Stimulated activated CD4-positive, alpha-beta T cell treated with anti-CD3 and anti-CD28 coated beads, Interleukin-12 subunit alpha, Interleukin-12 subunit beta, amount 100 ng/mL, for 48 hours (primary cell): ENCODE measurements at places on chromosomes 12 and 14.

GRCh38 chr12:27747111-27747820 is 32.8 kb upstream of the KLHL42 start:
- DNase-seq: no peak

DNA sequence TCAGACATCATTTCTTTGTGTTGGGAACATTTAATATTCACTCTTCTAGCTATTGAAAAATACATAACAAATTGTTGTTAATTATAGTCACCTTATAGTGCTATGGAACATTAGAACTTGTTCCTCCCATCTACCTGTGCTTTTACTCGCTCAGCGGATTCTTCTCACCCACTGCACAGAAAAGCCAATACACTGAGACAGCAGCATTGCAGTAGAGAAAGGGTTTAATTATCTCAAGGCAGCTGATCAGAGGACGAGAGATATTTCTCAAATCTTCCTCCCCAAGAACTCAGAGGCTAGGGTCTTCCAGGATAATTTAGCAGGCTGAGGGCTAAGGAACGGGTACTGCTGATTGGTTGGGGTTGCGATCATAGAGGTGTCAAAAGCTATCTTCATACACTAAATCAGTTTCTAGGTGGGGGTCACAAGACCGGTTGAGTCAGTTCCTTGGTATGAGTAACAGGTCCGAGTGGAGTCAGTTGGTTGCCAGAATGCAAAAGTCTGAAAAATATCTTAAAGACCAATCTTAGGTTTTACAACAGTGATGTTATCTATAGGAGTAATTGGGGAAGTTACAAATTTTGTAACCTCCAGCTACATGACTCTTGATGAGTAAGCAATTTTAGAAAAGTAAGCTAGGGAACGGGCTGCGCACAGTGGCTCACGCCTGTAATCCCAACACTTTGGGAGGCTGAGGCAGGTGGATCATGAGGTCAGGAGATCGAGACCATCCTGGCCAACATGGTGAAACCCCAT is 173.1 kb downstream of the FBXL14 start:
- DNase-seq: no peak

DNA sequence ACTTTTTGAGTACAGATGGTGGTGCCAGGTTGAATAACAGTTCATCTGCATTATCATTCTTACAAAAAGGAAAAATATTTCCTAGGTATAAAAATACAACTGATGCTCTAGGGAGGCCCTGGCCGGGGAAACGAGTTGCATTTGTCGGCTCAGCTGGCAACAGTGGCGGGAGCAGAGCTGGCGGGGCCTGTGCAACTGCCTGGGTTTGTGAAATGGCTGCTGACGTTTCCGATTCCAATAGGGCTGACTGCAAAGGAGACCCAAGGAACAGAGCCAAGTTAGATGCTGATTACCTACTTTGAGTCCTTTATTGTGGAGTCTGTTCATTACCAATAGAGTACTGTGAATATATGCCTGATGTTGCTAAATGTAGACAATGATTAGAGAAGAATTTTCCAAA is 25.8 kb upstream of the PHLDA1 start:
- DNase-seq: no peak

- no peak for DNase-seq
These were observed 26.4 kb upstream of the GPR132 start for GRCh38 chr14:105091517-105092170.

- no peak for DNase-seq
These were observed 52.5 kb upstream of the FOXN3 start for GRCh38 chr14:89469210-89470198.

- no peak for DNase-seq
These were observed 7.5 kb downstream of the KLRF2 start for GRCh38 chr12:9888665-9889273.

GRCh38 chr14:49446801-49447200 is 139.4 kb downstream of the RPS29 start:
- DNase-seq: no peak

DNA sequence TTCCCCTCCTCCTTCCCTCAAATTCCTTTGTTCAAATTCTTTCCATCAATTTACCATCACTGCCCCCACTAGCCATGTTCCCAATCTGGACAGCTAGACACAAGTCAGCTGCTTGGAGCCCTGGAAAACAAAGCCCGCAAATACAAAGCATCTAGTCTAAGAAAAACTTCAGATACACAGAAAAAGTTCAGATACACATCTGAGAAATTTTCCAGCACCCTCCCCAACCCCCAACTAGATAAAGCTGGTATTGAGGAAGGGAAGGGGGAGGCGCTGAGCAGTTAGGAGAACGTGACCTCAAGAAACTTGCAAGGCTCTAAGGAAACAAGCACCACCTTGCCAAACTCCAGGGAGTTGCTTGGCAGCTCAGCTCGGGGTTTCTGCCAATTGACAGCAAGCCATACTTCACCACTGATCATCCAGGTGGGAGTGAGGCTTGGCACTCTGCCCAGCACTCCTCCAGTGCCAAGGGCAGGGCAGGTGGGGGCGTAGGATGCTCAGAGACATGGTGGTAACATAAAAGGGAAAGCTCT is 5.1 kb upstream of the CNIH1 start:
- no peak for DNase-seq

DNA sequence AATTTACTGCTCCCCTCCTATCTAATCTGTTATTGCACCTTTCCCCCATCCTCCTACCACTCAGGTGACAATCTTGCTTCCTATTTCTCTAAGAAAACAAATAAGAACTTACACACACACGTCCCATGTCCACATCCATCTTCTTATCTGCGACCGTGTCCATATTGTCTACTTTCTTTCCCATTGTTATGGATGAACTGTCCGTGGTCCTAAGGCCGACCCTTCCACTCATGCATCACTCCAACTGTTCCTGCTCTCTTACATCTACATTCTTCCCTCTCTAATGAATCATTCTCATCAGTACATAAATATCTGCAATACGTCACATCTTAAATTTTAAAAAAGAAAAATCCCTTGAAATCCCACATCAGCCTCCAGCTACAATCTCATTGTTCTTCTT is 30.0 kb downstream of the ZFYVE1 start:
- DNase-seq: no peak

- no peak for DNase-seq
These were observed 10.5 kb upstream of the NID2 start for GRCh38 chr14:52079239-52079959.

DNA sequence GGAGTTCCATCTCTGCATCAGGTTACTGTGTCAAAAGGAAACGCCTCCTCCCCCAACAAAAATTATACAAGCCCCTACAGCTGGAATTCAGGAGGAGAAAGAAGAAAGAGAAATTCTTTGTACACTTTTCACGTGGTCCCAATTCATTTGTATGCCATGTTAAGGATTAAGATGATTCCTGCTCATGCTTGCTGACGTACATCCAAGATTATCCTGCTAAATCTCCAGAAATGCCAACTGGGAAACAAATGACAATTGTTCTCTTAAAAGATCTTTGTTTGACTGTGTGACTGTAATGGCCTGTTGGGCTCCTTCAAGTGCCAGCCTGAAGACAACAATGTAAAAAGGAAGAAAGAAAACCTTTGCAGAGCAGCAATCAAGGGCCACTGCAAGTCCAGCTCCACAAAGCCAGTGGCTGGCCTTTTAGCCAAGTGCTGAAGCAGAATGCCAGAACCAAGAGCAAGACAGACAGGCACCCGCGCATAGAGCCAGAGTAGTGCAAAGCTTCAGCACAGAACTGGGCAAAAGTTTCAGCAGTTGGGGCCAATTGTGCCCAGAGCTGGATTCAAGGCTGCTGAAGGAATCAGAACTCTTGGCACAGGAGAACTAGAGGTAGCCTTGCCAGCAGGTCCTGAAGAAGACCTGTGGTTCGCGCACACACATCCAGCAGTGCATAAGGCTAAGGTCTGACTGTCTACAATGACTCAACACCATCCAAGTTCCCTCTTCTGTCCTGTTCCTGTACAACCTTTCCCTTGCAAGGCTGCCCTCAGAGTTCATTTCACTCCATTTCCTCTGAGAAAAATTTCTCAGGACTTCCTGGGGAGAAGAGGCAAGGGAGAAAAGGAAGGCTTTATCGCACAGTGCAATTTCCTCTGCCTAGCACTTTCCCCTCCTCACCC is 209.7 kb upstream of the BMP4 start:
- DNase-seq: no peak

- no peak for DNase-seq
These were observed 16.8 kb upstream of the TESPA1 start for GRCh38 chr12:55001198-55001868.

DNA sequence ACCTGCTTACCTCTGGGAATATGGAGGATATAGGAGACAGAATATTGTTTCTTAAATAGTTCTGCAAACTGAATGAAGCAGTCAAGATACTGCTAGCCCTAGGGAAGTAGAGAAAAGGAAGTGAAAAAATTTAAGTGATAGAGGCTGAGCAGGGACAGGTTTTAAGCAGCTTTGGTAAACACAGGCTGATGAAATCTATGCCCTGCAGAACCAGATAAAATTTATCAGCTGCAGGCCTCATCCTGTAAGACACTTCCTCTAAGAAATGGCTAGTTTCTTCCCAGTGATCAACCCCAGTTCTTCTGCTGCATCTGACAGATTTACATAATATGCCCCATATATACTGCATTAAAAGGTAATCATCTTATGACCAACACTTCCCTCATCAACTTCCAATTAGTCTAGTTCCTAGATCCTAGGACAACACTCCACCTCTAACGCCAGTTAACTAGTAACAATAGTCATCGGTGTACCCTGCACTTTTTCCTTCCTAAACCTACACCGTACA is 1.3 kb upstream of the ESYT1 start:
- no peak for DNase-seq

GRCh38 chr14:95906591-95906990 is 30.0 kb downstream of the TUNAR start:
- DNase-seq: no peak

DNA sequence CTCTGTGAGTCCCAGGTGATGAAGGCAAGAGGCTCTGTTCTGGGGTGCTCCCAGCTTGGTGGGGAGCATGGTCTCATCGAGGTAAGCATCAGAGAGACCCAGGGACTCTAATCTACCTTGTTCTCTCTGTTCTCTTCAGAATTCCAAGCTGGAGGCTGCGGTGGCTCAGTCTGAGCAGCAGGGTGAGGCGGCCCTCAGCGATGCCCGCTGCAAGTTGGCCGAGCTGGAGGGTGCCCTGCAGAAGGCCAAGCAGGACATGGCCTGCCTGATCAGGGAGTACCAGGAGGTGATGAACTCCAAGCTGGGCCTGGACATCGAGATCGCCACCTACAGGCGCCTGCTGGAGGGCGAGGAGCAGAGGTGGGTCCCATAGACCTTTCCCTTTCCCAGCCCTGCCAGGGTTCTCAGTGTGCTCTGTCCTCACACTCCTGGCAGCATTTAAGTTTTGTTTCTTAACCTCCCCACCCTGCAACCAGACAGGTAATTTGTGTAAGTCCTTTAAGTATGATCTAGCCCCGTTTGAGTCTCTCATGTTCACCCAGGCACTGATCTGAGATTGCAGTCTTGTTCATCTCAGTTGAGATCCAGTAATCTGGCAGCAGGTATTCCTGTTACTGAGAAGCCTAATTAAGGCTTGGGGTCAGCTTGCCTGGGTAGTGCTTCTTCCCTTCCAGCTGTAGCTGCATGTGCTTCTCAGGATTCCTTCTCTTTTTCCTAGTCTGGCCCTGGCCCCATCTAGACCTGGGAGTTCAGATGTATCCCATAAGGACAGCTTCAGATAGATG is 14.8 kb upstream of the KRT81 start:
- DNase-seq: no peak

- no peak for DNase-seq
These were observed 26.6 kb downstream of the NT5DC3 start for GRCh38 chr12:103814436-103814835.

GRCh38 chr12:120012067-120012621 is 23.1 kb downstream of the BICDL1 start:
- peak; percentile 73 for DNase-seq

DNA sequence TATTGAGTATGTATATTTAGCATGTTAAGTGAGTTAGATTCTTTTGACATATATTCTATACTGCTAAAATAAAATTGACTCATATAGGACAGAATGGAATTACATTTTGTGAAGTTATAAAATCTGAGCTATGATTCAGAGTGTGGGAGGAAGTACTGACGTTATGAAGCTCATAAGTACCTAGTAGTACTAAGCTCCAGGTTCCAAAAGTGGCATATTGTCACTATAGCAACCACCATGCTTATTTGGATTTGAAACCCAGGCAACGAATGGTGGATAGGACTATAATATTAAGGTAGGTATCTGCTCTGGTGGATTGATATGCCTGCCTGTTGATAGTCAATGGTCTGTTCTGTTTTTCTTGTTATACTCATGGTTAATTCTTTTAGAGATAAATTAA is 2.2 kb upstream of the FBXO33 start:
- DNase-seq: no peak

GRCh38 chr12:39095636-39096330 is 190.4 kb upstream of the CPNE8 start:
- no peak for DNase-seq

DNA sequence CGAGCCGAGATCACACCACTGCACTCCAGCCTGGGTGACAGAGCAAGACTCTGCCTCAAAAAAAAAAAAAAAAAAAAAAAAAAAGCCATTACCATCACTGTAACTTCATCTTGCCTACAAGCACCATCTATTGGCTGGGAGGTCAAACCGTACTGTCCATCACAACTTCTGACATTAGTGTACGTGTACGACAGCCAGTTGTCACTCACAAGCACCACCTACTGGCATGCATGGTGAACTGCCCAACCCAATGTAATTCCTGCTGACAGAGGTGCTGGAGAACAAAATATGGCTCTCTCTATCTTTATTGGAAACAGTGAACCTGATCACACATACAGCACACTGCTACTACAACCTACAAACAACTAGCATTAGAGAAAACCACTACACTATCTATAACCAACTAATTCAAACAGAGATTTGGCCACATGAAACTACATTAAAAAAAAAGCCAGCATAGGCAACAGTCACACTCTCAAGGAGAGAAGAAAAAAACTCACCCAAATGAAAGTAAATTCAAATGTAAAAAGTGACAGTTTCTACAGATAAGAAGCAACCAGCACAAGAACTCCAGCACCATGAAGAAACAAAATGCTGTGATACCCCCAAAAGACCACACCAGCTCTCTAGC is 82.3 kb downstream of the PUS7L start:
- DNase-seq: peak; percentile 1

DNA sequence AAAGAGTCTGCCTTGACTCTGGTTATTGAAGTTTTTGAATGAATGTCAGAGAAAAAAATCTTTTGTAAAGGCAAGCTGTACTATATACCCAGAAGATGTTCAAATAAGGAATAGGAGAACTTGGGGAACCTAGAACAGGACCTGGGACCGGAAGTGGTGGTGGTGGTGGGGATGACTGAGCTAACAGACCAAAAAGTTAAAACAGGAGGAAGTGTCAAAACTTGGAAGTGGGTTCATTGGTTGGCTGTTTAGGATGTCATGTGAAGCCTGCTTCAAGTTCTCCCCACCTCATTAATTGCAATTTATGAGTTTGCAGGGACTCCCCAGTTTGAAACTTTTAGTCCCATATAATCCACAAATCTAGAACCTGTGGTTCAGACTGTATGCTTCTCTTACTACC is 26.2 kb downstream of the PLXNC1 start:
- peak; percentile 37 for DNase-seq
